Nephron progenitor cell (in vitro differentiated cells): ENCODE measurements at places on chromosomes 2 and 18.

DNA sequence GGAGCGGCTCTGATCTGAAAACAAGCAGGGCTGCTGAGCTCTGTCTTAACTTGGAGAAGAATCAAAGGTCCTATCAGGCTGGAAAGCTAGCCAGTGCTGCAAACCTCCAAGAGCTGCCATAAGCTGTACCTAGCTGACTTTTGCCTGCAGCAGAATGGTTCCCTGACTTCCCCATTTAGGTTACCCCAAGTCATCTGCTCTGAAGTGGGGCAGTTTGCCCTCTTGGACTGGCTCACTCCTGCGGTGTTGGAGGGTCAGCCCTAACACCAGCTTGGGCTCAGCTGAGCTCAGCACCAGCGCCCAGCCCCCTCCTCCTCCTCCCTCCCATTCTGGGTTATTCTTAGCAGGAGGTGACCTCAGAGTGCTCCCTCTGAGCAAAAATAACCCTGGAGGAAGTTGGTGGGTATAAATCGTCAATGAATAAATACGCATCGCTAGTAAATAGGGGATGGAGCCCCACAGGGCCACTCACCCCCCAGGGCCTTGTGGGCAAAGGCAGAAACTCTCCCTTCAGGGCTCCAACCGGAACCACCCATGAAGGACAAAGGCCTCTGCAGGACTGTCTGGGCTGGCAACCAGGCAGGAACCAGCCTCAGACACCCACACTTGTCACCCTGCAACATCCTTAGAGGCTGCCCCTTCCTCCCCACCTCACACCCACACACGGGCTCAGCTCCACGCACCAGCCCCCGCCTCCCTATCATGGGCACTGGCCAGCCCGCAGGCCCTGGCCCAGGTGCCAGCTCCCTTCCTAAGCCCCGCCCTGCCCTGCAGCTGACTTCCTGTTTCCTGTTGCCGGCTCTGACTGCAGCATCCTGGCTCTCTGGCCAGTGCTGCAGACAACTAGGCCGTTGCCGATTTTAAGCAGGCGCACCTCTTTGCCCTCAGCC lies 46.9 kb downstream of the DNMT3A start:
- no peak for DNase-seq

DNA sequence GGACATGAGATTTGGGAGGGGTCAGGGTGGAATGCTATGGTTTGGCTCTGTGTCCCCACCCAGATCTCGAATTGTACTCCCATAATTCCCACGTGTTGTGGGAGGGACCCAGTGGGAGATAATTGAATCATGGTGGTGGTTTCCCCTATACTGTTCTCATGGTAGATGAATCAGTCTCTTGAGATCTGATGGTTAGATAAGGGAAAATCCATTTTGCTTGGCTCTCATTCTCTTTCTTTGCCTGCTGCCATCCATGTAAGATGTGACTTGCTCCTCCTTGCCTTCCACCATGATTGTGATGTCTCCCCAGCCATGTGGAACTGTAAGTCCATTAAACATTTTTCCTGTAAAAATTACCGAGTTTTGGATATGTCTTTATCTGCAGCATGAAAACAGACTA lies 80.9 kb upstream of the GALNT5 start:
- DNase-seq: no peak

DNA sequence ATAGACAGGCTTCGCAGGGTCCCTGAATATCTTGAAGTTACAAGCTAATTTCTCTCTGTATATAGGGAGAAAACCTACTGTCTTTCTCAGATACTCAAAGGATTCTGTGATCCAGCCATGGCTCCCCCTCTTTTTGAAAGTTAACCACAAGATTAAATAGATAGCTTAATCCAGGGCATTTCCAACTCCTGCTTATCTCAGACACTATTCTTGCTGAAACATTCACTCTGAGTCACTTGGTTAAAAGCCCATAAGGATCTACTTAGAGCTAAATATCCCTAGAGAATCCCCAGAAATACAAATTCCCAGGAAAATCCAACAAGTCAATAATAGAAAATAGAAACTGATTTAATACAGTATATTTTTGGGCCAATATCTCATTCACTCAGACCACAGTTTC lies 179.1 kb upstream of the LYPD1 start:
- DNase-seq: no peak

GRCh38 chr2:47437287-47437686 lies 34.3 kb downstream of the MSH2 start:
- DNase-seq: no peak

DNA sequence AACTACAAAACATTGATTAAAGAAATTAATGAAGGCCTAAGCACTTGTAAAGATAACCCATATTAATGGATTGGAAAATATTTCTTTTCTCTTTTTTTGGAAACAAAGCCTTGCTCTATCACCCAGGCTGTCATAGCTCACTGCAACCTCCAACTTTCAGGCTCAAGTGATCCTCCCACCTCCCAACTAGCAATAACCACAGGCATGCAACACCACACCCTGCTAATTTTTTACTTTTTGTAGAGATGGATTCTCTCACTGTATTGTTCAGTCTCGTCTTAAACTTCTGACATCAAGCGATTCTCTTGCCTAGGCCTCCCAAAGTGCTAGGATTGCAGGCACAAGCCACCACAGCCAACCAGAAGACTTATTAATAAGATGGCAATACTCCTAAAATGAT lies 73.4 kb upstream of the NDUFV2 start:
- no peak for DNase-seq

DNA sequence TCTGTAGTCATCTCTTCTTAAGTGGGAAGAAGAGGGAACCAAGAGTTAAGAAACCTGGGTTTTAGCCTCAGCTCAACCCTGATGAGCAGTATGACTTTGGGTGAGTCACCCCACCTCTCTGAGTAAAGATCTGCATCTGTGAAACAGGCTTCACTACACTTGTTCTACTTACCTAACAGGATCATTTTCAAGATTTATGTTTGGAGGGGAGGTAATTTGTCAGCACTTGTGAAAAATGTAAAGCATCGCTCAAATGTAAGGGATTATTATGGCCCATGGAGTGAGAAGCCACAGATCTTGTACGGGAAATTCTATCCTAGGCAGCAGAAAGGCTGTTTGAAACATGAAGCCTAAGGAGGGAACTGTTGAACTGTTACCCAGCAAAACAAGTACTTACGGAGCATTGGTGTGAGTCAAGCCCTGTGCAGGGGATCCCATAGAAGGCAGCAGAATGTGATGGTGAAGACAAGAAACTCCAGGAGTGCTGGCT lies 160.6 kb downstream of the PRKCE start:
- no peak for DNase-seq

GRCh38 chr2:118687698-118688097 lies 159.8 kb downstream of the EN1 start:
- DNase-seq: no peak

GRCh38 chr18:54279477-54280219 lies 10.3 kb downstream of the POLI start:
- DNase-seq: no peak

GRCh38 chr18:24112874-24113615 lies 25.8 kb upstream of the CABYR start:
- DNase-seq: no peak

DNA sequence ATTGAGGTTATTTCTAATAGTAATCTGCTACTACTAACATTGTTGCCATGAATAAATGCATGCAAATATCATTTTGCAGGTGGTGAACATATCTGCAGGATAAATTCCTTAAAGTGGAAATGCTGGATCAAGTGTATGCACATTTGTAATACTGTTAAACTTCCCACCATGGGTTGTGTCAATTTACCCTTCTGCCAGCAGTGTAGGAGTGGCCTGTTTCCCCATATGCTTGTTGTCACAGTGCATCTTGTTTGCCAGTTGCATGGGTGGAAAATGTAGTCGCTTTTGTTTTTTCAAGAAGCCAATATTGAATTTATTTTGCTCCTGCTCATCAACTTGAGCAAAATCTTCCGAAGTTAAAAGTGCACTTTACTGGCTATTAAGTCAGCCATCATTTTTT lies 139.0 kb upstream of the ACKR3 start:
- DNase-seq: no peak

GRCh38 chr18:34153711-34154110 lies 71.0 kb downstream of the NOL4 start:
- no peak for DNase-seq

DNA sequence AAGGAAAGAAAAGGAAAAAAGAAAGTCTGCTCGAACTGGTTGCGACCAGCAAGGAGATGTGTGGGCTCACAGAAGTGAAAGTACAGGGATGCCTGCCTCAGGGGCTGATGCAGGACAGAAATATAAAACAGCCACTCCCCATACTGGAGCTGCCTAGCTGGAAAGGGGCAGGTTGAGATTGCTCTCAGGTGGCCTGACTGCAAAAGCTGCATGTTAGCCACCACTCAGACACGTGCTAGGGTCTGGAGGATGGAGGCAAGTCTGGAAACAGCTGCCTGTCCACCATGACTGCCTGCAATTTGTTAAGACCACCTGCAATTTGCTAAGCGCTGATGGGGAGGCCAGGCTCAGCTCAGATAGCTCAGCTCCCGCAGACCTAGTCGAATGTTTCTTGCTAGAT lies 17.9 kb downstream of the B3GNT7 start:
- no peak for DNase-seq

DNA sequence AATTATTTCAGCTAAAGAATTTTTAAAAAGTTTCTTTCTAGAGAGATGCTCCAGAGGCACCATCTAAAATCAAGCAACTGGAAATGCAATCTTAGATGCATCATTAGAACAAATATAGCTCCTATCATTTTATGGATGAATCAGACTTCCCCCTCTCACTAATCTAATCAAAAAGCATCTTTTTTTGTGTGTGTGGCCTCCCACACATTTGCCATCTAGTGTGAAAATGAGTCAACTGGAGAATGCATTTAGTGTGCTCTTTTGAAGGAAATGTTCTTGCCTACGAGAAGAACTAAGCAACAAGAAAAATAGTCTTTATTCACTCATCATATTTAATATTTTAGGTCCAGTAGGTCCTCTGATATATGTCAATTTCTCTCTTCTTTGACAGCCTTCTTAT lies 39.5 kb upstream of the FIGN start:
- no peak for DNase-seq

- DNase-seq: no peak
Observed at GRCh38 chr2:56167616-56168562, 15.9 kb upstream of the CCDC85A start.

DNA sequence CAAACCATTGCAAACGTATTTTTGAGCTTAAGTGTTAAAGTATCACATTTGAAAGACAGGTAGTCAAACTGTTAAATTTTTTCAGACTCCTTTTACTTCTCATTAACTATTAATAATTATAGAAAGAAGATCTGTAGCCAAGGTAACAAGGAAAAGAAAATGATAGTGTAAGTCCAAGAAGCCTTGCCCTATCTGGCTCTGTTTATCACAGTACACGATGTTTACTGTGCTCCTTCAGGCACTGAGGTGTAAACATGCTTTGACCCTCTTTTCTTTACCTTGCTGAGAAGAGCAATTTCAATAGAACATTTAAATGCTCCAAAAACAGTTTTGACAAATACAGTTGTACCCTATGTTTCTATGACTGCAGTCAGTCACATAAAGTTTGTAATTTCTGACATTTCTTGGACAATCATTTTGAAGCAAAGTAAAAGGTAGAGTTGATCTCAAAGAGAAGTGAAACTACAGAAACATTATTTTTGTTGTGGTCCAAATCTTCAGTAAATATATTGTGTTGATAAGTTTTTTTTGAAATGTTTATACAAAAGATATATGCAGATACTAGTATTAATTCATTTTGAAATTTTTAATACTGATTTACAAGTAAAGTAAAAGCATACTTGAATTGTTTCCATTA lies 152.6 kb upstream of the KYNU start:
- no peak for DNase-seq

- DNase-seq: no peak
Observed at GRCh38 chr2:121502781-121503180, 27.9 kb upstream of the RNU4ATAC start.

- DNase-seq: peak; percentile 25
Observed at GRCh38 chr2:288758-289361, 969 bp upstream of the ALKAL2 start.

DNA sequence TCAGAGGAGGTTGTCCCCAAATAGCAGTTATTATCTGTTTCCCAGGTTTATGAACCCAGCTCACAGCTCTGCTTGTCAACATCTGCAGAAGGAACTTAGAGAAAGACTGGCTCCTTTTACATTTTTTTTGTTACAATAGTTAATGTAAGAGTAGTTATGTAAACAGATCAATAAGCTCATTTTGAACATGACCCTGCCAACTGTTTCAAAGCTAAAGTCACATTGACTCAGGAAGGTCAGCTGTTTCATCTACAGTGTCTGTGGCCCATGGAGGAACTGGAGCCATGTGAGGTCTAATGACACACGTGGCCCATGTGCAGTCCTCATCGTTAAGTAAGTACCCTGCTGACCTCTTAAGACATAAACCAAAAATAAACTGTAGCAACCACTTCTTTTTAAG lies 97.1 kb downstream of the SH3RF3 start:
- no peak for DNase-seq

GRCh38 chr2:77469106-77469505 lies 53.1 kb downstream of the LRRTM4 start:
- no peak for DNase-seq

DNA sequence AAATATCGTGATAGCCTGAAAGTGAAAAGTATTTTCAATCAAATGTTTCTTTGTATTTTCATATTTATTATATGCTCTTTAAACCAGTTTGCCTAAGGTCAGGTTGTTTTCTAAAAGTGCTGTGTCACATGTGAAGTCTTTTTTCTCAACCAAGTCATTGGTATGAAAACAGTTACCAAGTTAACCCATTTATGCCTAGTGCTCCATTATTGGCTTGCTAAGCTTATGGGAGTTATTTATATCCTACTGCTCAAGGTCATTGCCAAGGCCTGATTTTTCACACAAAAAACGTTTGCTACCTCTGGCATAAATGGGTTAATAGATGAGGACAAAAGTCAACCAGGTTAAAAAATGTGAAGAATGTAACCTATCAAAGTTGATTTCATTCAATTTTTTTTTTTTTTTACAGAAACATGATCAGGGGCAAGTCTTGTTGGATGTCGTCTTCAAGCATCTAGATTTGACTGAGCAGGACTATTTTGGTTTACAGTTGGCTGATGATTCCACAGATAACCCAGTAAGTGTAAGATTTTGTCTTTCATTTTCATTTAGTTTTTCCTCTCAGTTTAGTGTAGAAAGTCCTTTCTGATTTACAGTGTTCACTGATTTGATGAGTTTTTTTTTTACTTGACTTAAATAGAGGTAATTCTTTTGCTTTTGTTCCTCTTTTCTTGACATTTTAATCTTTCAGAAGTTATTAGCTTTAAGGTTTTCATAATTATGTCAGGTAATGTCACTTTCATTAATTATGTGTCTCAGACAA lies 102.6 kb downstream of the PTPN4 start:
- no peak for DNase-seq

GRCh38 chr2:100755441-100755840 lies 64.5 kb upstream of the NPAS2 start:
- no peak for DNase-seq

DNA sequence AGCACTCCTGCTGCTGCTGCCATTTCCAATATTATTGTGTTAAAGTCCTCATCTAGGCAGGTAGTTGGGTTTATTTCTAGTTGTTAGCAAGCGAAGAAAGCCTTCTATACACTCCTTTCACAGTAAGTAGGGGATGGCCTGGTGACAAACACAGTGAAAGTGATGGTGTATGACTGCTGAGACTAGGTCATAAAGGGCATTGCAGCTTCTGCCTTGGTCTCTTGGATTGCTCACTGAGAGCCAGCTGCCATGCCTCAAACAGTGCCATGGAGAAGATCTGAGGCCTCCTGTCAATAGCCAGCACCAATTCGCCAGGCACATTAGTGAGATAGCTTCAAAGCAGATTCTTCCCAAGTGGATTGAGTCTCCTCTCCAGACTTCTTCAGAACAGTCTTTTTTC lies 27.6 kb upstream of the MSTN start:
- DNase-seq: no peak

- DNase-seq: no peak
Observed at GRCh38 chr2:239252801-239253200, 148.0 kb downstream of the HDAC4 start.
